ENCODE measurements at places on chromosomes 16 and 17.
A peak's percentile ranks its signal among the peaks of the same experiment; 100 is the strongest.

DNA sequence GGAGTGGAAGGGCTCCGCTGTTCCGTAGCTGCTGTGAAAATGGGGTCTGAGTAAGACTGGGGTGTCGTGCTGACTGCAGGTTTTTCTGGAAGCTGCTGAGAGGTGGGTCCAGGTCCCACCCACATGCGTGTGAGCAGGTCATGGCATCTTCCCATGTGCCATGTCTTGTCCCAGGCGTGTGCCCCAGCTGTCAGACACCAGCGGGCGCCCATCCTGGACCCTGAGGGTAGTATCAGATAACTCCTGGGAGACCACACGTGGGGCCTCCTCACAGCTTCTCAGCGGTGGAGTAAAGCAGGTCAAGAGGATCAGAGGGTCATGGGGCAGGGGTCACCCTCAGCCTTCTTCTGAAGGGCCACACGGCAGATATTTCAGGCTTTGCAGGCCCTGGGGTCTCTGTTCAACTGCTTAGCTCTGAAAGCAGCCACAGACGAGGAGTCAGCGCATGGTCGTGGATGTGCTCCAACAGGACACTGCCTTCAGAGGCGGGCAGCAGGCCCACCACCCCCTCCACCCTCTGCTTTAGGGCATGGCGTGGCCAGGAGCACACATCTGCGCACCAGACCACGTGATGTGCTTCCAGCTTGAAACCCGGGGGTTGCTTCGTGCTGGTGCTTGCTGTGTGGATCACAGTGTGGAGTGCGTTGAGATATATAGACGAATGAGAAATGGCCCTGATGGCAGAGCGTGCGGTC is 68.7 kb downstream of the BANP start:
- no peak for DNase-seq

- DNase-seq: no peak
Observed at GRCh38 chr16:11964761-11965551, at the start of gene TNFRSF17. Gene TNFRSF17 (plus strand): TSS chr16:11965210. CDS start chr16:11965325, 115 bp downstream.

GRCh38 chr17:975371-975915 is 4.1 kb downstream of the NXN start:
- no peak for DNase-seq

- DNase-seq: no peak
Observed at GRCh38 chr16:73166947-73167550, 119.1 kb upstream of the ZFHX3 start.

- DNase-seq: no peak
Observed at GRCh38 chr17:36034127-36034526, 16.4 kb upstream of the CCL23 start.

DNA sequence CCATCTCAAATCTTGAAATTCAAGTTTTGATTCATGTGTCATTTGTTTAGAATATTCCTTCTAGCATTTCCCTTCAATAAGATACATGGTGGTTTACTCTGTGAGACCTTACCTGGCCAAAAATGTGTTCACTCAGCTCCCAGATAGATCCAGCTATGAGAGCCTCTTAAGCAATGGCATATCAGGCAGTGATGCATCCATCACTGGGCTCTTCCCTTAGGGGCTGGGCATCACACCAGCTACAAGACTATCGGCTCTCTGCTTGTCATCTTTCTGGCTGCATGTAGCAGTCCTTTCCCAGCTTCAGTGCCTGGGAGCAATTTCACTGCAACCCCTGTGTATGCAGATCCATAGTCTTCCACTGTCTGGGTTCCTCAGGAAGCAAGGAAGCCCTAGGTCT is 40.6 kb downstream of the GOSR1 start:
- DNase-seq: no peak

GRCh38 chr16:85303354-85303883 is 191.1 kb upstream of the CIBAR2 start:
- no peak for DNase-seq

DNA sequence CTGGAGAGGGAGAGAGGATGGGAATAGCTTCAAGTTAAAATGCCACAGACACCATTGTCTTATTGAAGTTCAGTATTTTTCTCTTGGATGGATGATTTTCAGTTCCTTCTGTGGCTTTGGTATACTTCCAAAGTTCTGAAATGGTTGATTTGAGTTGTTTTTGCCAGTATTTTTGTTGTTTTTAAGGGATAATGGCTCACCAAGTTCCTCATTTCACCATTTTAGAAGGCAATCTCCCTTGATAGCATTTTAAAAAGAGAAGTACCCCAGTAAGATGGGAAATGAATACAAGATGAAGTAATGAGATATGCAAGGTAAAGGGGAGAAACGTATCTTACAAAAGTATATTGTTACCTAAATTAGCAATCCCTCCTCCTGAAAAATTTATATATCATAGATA is 18.5 kb upstream of the SPDYE4 start:
- no peak for DNase-seq

DNA sequence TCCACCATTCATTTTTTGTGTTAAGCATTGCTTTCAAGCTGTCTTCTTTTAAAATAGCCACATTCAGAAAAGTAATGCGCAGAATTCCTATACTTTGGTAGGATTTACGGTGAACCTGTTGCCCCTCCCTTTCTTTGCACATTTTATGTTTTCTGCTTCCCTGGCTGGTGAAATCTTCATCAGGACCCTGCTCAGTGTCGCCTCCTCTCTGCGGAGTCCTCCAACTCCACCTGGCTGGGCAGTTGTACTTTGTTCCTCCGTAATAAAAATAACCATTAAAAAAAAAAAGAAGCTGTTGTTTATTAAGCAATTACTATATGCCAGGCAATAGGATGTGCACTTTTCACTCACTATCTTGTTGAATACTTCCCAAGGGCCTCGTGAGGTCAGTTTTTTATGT is 2.9 kb downstream of the UMOD start:
- DNase-seq: no peak

- DNase-seq: no peak
Observed at GRCh38 chr17:28225271-28225670, 93.7 kb upstream of the TMEM97 start.

DNA sequence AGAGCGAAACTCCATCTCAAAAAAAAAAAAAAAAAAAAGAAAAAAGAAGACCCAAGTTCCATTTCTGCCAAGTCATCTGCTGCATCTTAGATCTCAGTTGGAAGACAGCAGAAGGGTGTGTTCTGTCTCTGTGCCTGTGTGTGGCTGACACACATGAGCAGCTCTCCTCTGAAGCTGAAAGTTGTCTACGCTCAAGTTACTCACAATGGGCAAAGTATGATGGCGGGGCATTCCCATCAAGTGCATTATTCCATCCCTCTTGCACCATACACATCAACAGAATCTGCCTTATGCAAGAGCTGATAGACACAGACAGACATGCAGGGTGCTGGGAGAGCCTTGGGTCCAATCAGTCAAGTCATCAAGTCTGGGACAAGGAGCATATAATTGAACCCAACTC is 402.2 kb downstream of the XYLT1 start:
- no peak for DNase-seq

DNA sequence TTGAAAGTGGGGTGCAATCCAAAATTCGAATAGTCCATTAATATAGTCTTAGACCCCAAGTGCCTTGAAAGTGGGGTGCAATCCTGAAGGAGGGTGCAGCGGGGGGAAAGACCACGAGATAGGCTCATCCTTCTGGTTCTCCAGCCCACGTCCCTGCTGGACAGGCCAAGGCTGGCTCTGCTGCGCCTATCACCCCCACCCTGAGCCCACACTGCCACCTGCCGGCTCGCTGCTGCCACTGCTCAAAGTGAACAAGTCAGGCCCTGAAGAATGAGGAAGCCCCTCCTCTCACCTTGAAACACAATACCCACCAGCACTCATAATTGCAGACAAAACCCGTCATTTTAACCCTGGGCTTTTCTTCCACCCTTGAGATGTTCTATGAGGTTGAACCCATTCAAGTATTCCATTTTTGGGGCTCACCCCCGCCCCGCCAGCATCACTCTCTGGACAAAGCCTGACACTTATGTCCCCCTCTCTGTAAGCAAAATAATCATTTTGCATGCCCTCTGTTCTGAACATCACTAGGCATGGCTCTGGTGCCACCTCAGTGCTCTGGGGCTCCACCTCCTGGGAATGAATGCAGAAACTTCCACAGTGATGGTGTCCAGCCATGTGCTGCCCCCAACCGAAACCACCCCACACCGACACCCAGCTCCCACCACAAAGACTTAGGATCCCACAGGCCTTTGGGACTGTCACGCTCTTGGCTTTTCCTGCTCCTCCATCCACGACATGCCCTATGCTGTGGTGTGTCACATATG is 56.8 kb downstream of the BEAN1 start:
- DNase-seq: peak; percentile 73

GRCh38 chr17:78747488-78747887 is 34.6 kb downstream of the CYTH1 start:
- no peak for DNase-seq

DNA sequence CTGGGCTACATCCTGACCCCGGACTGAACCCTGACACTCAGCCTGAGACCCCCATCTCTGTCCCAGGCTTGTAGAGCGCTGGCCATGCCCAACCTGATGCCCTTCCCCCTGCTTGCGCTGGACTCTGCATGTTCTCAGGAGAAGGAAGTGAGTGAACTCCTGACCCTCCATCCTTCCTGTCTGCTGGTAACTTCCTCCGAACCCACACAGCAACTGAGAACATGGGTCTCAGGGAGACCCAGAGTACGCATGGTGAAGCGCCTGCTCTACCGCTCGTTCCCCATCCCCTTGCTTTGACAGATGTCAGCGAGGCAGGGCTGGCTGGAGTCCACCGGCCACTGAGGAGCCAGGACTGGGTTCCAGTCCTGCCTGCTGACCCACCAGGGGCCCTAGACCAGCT is 6.1 kb downstream of the CAMKK1 start:
- DNase-seq: no peak

DNA sequence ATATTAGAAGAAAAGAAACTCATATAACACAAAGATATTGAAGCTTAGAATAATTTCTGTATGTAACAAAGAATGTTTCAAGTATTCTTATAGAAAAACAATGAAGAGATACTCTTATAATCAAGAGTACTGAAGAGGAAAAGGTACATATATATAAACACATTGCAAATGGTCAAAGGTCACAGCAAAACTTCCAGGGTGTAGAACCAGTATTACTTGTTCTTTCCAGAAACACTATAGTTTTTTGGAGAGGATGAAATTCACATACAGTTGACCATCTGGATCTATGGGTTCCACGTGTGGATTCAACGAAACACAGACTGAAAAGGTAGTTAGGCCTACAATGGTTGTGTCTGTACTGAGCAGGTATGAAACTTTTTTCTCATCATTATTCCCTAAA is 22.6 kb downstream of the PRPSAP1 start:
- DNase-seq: no peak

DNA sequence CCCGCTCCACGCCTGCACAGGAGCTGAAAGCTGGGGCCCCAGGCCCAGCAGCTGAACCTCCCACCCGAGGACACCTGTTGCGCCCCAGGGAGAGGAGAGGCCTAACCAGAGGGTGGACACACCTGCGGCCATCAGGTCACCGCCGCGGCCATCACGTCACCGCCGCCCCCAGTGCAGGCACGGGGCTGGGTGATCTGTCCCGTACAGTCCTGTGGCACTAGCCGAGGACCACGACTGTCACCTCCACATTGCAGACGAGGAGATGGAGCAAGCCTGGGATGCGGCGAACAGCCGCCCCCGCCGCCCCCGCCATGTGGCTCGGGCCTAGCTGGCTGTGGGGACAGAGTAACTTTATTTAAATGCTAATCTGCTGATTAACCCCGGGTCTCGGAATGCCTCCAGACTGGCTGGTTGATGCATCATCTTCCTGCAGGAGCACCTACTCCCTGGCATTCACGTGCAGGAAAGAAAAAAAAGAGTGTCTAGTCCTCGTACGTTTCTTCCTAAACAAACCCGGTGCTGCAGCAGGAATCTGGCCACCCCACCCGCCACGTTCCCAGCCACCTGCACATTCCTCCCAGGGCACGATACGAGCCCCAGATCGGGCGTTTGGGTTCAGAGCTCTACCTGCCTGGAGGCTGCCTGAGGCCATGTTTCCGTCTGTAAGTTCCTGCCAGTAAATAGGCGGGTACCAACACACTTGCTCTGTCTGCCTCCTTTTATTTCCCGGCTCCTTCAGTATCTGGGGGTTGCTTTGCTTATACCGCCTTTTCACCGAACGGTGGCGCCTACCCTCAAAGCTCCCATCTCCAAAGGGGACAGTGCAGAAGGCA is 29.9 kb downstream of the PIEZO1 start:
- peak; percentile 75 for DNase-seq

Data from MCF 10A (cell line).